Right atrium auricular region (tissue), 2 donors: ENCODE measurements at places on chromosomes 4 and X. TPM values are rescaled to one million over a fixed set of nuclear protein-coding genes. Genes with fewer than 3 reads are reported as not detected.

DNA sequence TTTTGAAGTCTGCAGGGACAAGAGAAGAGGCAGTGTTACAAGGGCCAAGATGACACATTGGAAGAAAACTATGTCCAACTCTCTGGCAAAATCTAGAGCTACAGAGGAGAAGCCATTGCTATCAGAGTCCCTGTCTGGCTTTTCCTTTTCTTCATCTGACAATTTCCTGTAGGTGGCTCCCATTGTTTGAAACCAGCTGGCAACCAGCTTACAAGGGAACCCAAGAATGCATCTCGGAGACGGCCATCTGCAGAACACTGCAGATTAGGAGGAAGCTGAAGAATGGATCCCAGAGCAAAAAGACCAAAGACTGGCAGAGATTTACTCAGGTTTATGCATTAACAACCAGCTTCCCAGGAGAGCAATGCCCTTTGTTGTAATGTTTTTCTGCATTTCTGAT, 216.2 kb upstream of the CTSO start:
- no peak for DNase-seq

- no peak for DNase-seq
These were observed 203.4 kb downstream of the ANAPC10 start for GRCh38 chr4:144894573-144894972.

DNA sequence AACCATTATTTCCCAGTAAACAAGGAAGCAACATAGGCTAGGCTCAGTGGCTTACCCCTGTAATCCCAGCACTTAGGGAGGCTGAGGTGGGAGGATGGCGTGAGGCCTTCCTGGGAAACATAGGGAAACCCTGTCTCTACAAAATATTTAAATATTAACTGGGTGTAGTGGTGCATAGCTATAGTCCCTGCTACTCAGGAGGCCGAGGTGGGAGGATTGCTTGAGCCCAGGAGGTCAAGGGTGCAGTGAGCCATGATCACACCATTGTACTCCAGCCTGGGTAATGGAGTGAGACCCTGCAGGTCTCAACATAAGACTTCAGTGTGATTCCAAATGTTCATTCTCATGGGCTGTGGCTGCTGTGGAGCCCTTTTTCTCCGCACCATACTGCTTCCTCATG, 34.9 kb downstream of the FHDC1 start:
- no peak for DNase-seq

DNA sequence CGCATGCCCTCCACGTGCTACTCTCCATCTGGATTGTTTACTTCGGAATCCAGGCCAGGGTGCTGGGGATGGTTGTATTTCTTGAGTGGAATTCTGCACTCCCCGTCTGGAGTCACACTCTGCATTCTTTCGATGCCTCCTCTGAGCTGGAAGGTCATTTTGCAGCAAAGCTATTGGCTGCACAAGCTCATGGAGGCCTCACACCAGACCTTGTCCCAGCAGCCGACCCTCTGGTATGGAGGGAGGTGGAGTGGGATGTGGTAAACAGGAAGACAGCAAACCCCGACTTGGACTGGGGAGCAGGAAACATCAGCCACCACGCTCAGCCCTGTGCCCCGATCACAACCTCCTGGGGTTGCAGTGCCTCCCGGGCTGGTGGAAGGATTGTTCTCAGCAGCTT, 225.3 kb upstream of the LNX1 start:
- DNase-seq, result no peak

The NUDT10 gene
- total RNA-seq, result 0.41 TPM

DNA sequence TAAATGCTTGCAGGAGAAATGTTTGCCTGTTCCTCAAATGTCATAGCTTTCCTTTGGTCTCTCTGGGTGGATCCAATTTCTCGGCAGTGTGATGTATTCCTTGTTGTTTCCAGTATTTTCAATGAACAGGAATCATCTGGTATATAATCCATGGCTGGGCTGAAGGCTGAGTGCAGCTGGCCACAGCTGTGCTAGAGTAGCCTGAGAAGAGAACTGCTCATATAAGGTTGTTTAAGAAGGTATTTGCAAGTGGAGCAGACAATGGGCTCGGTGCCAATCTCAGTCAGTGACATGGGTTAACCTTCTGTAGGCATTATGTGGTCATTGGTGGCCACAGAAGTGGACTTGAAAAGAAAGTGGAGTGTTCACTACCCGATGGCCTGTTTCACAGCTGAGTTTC, 390.3 kb downstream of the SPRY1 start:
- DNase-seq, result no peak

GRCh38 chr4:64584981-64585557, 175.8 kb upstream of the TECRL start:
- DNase-seq, result no peak

DNA sequence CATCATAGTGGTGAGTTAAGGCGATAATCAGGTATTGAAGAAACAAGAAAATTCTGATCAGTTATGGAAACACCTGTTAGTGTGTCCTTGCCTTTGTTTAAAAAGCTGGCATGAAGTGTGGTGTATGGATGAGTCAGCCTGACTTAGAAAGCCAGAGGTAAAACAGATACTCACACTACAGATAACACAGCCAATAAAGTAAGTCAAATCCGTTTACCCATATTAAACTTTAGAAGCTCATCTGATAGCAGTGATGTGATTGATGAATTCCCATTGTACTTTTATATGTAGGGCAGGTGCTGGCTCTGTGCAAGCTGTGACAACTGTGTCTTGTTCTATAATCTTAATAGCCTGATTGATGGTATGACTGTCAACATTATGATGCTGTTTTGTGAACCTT, 1392.7 kb upstream of the IGFBP7 start:
- no peak for DNase-seq

DNA sequence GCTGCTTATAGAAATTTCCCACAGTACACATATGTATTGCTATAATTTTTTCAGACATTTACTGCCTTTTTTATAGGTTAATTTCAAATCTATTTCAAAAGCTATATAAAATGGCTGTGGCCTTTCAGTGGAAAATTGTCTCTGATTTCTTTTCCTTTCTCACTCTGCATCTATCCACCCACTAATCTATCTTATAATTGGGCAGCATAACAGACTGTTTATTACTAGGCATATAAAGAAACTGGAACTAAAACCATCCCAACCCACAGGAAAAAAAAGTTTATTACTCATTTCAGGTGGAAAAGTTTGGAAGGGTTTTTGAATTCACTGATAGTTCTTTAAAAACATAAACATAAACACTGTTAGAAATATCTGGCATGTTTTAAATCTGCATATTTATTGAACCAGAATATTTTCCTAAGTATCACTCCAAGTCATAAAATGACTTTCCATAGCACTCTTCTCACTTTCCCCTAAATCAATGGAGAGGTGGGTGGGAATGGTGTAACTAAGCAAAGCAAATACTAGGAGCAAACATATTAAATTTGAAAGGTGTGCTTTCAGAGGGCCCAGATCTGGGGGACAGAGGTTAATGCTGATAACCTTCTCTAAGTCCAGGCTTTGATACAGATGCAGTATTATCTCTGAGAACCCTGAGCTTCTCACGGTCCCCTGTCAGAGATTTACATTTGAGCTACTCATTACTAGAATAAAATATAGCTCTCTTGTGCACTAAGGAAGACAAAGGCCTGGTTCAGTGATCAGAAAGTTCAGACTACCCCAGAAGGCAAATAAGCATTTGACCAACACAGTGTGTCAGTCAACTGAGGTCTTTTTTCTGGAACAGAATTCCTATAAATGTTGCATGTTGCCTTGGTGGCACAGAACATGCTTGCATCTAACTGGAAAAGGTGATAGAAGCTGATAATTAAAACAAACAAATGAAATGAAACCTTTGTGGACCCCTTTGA, 328.3 kb downstream of the UNC5C start:
- DNase-seq, result no peak

DNA sequence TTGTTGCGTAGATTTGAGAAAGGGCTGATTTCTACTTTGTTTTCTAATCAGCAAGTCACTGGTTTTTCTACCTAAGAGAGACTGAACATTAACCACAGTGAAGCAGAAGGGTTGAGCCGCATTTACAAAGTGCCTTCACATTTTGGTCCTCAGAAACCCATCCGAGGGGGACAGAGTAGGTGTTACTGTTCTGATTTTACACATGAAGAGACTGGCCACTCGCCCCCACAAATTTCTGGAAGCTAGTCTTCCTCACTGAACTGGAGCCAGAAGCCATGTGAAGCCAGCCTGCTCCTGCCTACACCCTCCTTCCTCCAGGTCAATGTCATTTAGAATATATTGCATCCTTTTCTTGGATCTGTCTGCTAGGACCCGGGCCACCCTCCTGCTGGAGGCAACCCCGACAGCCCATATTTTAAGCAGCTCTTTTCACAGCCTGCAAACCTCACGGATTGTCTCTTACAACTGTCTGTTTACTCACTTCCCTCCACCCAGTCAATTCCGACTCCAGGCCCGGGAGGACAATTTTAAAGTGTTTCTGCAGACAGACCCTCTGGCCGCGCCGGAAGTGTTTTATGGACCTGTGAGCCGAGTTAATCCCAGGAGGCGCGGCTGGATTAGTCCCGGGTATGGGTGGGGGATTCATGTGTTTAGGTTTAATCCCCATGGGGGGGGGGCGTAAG, 73.2 kb upstream of the BCOR start:
- DNase-seq, result no peak

The SPANXA2 gene
- not detected for total RNA-seq
